ENCODE measurements at places on chromosomes 6 and 20.

GRCh38 chr6:85361643-85362014, 88.3 kb upstream of the NT5E start:
- no peak for DNase-seq

GRCh38 chr6:33297406-33297955, 1.3 kb downstream of the RGL2 start:
- DNase-seq, result no peak

DNA sequence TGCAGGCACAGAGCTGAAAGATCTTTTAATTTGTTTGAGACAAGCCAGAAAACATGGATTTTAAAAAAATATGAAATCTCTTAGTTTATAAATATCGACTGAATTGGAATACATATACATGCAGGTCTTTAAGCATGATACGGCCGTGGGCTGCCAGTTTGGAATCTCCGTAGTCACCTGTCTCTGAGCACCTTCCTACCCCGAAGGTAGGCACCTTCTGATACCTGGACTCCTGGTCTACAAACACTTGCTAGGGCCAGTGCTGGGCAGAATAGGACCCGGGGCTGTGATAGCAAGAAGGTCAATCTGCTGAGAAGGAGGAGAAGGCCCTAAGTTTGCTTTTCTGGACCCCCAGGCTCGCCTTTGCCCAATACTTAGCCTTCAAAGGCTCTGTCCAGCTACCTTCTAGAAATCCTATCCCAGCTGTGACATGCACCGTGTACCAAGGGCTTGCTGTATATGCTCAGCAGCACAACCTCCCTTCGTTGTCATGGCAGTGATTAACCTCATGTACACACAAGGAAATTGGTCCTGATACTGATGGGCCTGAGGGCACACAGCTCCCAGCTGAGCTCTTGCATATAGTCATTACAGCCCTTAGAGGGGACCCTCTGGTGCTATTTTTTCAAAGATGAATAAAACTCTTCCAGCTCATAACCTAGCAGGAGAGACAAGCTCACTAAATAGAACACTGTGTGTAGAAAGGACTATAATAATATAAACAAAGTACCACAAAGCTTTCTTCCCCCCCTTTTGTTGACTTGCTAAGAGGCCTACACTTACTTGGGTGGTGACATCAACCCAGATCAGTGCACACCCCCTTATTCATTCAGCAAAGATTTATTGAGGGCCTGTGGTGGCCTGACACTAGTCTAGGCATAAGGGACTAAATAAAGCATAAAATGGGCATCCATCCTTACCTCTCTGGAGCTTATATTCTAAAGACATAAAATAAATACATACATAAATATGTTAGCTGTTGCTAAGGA, 17.7 kb downstream of the SNPH start:
- DNase-seq, result no peak

DNA sequence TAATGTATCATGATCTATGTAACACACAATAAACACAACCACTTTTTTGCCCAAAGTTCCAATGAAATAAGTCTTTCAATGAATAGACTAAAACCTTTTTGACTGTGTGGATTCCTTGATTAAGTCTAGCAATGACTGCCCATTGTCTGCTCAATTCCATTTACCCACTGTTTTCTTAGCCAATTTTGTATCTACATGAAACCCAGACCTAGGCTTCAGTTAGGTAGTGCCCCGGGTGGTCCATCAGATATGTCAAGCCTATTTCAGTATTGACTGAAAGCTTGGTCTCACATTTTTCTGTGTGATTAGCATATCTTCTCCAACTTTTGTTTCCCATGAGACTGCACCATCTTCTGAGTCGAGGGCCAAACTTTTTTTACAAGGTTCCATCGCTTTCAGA, 615.0 kb downstream of the C6orf118 start:
- no peak for DNase-seq

GRCh38 chr6:119791736-119792135, 442.2 kb upstream of the MAN1A1 start:
- no peak for DNase-seq

DNA sequence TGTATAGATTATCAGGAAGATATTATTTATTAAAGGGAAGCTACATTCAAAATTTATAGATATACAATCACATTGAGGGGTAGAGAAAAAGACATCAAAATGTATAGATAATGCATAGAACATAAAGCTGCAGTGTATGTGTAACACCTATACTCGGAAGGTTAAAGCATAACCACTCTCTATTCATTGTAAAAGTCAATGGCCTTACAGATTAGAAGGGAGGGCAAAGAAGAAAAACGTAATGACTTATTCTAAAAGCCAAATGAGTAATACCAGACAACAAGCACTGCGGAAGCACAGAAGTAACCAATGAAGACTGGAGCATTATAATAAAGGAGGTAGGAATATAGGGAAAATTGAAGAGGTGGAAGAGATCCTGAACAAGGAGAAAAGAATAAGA, 11.3 kb downstream of the HBS1L start:
- DNase-seq, result no peak

DNA sequence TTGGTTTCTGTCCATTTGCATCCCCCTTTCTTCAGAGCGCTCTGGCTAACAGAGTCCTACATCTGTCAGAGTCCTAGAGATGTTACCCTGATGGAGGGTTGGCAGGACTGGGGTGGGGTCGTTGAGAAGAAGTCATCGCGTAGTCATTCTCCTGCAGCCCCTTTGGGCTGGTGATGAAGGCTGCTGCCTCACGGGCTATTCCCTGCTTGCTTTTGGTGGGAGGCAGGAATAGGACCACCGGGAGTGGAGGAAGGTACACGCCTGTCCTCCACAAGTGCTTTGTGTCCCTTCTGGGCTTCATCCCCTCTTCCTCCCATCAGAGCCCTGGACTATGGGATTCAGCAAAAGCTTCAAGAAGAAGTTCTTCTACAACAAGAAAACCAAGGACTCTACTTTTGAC, 20.9 kb downstream of the CCDC167 start:
- DNase-seq, result no peak

DNA sequence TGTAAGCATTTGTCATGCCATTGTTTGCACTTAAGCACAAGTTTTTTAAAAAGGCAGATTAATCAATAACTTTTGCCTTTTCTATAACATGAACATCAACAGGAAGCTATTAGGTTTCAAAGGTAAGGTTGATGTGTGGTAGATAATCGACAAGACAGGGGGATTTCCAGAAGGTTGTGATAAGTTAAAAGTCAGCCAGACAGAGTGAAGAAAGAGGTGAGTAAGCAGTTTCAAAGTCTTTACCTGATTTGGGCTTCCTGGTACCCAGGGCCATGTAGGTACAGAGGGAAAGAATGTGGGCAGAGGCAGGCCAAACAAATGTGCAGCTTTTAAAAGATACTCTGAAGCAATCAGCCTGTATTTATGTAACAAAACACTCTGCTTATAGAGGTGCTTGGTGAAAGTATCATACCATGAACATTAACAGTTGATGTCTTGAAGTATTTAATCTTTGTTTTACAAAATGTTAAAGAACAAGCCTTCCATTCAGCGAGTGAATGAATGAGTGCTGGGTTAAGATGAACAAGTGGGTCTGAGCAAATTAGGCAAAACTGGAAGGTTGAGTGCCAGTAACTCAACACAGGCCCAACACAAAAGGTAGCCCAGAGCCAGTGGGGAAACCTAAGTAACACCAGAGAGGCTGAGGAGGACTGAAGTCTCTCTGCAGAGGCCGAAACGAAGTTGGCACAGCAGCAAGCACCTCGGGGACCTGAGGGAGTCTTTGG, 60.2 kb downstream of the LRRC1 start:
- DNase-seq, result no peak

GRCh38 chr20:42972591-42972990, 217.1 kb downstream of the PTPRT start:
- no peak for DNase-seq

GRCh38 chr6:117401799-117402198, 23.9 kb downstream of the ROS1 start:
- DNase-seq, result no peak

GRCh38 chr20:32387252-32387651, 29.1 kb downstream of the ASXL1 start:
- no peak for DNase-seq

DNA sequence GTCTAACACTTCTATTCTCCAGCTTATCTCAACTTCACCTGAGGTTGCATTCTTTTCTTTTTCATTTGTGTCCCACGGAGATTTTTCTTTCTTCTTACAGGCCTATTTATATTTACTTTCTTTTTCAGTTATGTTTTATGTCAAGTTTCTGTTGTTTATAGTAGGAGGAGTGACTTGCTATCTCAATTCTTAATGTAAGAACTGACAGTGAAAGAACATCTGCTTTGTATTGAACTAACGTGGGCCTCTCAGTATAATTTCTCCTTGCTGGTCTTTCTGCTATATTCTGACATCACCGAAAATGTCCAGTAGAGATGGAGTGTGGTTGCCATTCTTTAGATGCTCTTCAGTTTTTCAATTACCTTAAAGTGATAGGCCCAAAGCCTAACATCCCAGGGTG, 521.7 kb downstream of the EPM2A start:
- DNase-seq, result no peak

GRCh38 chr6:29071831-29072723, 15.0 kb downstream of the OR2B3 start:
- DNase-seq, result no peak

DNA sequence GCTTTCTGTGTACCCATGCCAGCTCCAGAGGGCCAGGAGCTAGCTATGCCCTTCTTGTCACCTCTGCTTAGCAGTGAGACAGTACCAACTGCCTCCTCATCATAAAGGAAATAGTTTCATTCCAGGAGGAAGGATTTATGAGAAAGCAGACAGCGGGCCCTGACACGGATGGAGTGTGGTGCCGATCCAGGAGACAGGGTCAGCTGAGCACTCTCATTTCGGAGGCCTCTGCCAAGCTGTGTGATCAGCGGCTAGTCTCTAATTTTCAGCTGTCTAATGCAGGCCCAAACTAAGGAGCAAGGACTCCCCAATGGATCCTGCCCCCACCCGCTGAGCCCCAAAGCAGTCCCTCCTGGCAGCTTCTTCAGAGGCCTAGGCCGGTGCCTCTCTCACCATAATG, 103.1 kb downstream of the LRFN2 start:
- DNase-seq, result no peak

DNA sequence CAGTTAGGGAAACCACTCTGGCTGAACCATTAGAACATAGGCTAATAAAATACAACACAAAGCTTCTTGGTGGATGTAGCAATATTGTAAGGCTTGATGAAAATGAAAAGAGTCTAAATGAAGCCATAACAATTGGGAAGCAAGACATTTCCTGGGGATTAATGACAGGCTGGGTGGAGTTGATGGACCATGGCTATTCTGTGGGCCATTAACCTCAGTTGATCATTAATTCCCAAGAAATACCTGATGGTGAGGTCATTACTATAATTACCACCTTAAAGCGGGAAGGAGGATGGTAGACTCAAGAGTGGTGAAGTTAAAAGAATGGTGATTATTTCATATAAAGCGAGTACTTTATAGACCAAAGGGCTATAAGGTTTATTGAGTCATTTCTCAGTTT, 455.8 kb upstream of the MAP3K7 start:
- DNase-seq, result no peak

DNA sequence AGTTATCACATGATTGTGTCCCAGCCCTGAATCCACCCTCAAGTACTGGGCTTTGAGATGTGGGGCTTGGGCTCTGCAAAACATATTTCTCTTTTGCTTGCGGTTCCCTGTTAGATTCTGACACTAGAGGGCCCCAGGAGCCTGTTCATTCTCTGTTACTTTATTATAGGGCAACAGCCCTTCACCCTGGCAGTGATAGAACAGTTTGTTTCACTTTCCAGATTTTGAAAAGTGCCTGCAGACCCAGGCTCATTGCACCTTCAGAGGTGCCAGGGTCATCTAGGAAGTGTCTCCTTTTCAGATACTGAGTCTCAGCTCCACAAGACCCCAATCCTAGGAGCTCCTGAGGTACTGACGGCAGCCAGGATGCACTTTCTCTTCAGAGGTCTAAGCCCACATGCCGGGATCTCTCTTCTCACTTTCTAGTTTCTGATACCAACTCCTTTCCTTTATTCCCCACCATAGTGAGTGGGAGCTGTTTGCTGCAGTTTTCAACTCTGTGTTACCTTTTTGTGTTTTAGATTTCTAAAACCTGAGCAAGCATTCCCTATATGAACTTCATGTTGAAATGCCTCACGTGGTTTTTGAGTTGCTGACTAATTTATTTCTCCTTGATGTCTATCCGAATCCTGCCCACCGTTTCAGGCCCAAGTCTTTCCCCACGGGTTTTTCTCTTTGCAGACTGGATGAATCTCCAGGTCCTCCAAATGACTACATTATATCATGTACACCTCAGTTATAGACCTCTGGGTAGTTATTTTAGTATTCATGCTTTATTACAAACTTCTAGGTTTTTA, 10.9 kb downstream of the ABT1 start:
- DNase-seq, result peak; percentile 28

DNA sequence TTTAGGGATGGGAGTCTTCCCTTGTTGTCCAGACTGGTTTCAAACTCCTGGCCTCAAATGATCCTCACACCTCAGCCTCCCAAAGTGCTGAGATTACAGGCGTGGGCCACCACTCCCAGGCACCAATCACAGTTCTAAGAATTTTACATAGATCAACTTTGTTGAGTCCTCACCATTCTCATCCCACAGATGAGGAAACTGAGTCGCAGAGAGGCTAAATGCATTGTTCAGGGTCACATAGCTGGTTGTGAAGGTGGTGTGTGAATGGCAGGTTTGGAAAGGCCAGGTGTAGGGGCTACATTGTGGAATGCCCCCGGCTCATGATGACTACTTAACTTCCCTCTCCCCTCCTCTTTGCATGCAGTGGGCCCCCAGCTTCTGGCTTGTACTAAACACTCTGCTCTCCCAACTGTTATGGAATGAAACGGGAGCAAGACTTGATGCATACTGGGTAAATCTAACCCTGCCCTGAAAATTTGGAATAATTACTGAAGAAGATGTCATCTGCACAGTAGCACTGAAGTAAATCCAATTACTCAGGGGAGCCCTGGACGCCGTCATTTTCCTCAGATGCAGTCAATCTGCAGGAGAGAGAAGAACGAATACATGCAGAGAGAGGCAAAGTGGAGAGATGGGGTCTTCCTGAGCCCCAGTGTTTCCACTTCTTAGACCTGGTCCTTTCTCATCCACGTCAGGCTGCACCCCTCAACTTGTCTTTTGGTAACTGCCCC, 102.3 kb upstream of the ZNF217 start:
- DNase-seq, result no peak

GRCh38 chr6:157037165-157037564, 260.0 kb downstream of the ARID1B start:
- DNase-seq, result no peak

DNA sequence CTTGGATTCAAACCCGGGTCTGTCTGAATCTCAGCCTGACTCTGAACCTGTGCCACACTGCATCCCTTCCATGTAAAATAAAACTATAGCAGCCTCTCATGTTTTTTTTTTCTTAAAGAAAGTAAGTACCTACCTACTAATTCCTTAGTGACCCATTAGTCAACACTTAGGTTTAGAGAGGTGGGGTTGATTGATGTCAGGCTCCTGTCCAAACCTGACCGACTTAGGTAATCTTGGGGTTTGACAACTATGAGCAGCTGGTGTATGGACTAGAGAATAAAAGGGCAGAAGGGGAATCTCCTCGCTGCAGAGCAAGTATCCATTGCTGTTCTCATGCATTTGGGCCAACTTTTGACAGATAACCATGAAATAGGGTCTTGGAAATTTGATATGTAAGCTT, 6.5 kb downstream of the NKAIN2 start:
- no peak for DNase-seq

- DNase-seq, result no peak
Observed at GRCh38 chr6:111776236-111777221, 96.7 kb downstream of the FYN start.

- no peak for DNase-seq
Observed at GRCh38 chr20:20887593-20888265, 175.3 kb upstream of the RALGAPA2 start.
